ENCODE measurements at places on chromosomes 1 and 21.

GRCh38 chr21:20040768-20041167 is 957.4 kb upstream of the NCAM2 start:
- peak; percentile 3 for DNase-seq

GRCh38 chr1:114008993-114009392 is 29.7 kb downstream of the OLFML3 start:
- no peak for DNase-seq

- DNase-seq, result no peak
Observed at GRCh38 chr1:160340866-160341265, 2.2 kb downstream of the COPA start.

- no peak for DNase-seq
Observed at GRCh38 chr21:41402231-41402630, 23.8 kb upstream of the MX1 start.

DNA sequence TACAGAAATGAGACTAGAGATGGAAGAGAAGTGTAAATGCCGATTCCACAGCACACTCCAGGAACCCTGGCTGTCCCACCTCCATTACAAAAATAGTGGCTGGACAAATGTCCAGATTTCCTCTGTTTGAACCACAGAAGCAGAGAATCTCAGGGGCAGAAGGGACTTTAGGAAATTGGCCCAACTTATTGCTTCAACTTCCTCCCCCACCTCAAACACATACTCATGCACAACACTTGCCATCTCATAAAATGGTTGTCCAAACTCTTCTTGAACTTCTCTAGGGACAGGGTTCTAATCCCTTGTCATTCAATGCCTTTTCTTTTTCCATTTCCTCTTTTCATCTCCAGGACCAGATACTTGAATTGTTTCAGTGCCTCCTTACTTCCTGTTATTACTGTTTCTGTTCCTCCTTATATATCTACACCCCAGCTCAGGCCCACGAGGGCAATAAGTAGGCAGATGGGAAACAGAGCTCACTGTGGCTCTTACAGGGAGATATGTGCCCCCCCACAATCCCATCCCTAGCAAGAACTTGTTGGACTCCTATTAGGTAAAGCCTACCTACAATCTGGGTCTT is 8.5 kb upstream of the B4GALT3 start:
- DNase-seq, result peak; percentile 95

- DNase-seq, result peak; percentile 15
Observed at GRCh38 chr1:3899754-3900149, 320 bp downstream of the C1orf174 start.

DNA sequence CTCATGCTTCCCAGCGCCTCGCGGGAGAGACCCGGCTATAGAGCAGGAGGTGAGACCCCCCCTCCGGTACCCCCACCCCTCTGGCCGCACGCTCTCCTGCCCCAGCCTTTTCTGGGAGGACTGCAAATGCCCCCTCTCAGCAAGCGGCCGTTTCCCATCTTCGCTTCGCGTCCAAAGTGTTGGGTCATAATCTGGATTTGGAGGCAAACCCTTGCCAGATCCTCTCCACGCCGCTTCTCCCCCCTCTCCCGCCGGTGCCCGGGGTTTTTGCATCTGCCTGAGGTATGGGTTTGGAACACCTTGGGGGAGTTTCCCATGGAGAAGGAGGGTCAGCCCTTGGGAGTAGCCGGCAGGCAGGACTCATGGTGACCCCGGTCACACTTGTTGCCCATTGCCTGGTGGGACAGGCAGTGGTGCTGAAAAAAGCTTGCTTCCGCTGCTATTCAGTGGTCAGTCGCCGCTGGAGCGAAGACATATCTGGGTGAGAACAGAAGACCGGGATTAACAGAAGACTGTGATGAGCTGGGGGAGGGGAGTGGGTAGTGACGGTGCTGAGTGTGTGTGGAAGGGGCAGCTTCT is 935 bp downstream of the KCNK2 start:
- no peak for DNase-seq

DNA sequence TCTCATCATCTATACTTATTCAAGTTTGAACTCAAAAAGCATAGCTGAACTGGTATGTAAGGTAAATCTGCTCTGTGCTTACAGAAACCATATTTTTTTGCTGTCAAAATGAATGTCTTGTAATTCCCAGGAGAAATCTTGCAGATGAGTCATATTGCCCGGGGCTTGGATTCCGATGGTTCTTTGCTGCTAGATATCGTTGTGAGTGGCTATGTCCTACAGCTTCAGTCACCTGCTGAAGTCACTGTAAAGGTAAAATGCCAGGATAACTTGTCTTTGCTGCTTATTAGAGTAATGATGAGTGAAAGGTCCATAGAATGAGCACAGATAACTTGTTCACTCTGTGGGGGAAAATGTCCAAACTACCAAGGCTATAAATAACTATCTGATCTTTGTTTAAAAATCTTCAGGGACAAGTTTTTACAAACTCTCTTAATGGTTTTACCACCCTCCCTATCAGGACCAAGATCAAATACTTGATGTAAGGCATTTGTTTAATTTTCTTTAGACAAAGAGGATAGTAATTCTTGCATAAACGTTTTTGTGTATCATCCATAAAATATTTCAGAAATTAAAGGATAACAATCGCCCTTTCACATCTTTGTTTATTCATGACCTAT is 222.3 kb downstream of the TPR start:
- no peak for DNase-seq

GRCh38 chr1:94132111-94132510 is 11.2 kb upstream of the ABCA4 start:
- DNase-seq, result no peak

- DNase-seq, result peak; percentile 53
Observed at GRCh38 chr21:43893536-43894205, 28.6 kb downstream of the AGPAT3 start.

GRCh38 chr1:33436557-33437285 is 5.8 kb upstream of the PHC2 start:
- no peak for DNase-seq

DNA sequence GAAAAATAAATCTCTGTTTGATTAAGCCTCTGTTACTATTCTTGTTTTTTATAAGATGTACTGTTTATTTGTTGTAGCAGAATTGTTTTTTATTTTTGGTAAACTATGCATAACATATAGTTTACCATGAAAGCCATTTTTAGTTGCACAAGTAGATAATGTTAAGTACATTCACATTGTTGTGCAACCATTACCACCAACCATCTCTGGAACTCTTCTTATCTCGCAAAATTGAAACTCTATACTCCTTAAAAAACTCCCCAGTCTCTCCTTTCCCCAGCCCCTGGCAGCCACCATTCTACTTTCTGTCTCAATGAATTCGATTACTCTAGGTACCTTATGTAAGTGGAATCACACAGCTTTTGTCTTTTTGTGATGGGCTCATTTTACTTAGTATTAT is 27.4 kb upstream of the UHMK1 start:
- DNase-seq, result no peak

GRCh38 chr1:243447347-243447746 is 191.5 kb downstream of the SDCCAG8 start:
- DNase-seq, result peak; percentile 50

DNA sequence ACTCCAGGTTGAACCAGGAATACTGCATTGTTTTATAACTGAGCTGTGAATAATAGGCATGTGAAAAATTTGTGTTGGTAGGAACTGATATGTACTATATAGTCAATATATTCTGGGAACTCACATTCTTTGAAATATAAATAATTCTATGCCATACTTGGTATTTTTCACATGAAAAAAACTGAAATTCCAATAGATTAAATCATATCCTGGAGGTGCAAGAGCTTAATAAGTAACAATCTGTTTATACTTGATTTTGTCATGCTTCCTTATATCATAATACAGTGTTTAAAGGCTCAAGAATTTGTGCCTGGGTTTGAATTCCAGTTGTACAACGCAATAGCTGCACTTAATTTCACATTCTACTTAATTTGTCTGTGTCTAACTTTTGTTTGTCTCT is 387.0 kb downstream of the USP25 start:
- no peak for DNase-seq

DNA sequence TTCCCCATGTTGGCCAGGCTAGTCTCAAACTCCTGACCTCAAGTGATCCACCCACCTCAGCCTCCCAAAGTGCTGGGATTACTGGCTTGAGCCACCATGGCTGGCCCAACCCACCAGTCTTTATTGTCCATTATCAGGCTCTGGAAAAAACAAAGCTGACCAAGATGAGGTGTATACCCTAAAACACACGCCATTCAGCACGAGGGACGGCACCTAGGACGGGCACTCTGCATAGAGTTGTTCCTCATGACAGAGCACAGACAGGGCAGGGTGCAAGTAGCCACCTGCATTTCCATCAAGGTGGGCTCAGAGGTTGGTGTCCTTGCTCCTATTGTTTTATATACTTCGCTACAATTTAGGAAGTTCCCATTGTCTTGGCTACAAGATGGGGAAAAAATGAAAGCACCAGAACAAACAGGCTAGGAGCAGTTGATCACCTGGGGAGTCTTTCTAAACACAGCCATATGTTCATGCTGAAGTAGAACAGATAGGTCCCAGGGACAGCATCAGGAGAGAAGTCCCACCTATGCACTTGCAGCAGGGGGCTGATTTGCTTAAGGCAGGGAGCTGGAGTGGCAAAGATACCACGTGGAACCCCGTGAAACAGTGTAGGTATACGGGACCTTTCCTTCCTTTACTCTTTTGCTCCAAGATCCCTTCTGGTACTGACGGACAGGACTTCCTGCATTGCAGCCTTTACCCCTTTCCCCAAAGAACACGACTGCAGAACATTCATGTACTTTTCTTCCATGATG is 4.5 kb downstream of the KRTCAP2 start:
- DNase-seq, result no peak

DNA sequence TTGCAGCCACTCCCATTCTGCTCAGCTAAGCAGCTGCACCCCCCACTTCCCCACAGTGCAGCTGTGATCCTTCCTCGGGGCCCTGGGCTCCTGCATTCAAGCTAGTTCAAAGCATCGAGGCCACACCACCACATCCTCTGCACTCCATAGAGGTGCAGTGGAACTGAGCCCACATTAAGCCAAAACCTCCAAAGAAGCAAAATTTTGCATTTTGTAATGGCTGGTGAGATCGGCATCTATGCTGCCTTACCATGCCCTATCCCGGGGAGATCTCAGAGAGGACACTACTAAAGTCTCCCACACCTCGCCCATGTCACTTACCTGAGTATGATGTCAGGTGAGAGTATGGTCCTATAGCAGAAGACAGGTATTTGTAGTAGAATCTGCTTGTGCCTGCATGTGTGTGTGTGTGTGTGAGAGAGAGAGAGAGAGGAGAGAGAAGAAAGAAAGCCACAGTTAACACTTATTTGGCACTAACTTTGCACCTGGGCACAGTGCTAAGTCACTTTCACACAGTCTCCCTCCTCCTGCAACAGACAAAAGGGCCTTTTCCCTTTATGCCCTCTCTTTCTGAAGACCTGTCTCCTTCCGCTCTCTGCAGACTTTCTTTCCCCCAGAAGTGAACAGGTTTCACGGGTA is 89.8 kb downstream of the KIF14 start:
- DNase-seq, result no peak

GRCh38 chr1:151187205-151187604 is 2.8 kb downstream of the VPS72 start:
- DNase-seq, result no peak

GRCh38 chr1:151846062-151846568 is 6.5 kb upstream of the C2CD4D start:
- peak; percentile 36 for DNase-seq

- no peak for DNase-seq
Observed at GRCh38 chr1:5379176-5379759, 613.0 kb downstream of the NPHP4 start.

DNA sequence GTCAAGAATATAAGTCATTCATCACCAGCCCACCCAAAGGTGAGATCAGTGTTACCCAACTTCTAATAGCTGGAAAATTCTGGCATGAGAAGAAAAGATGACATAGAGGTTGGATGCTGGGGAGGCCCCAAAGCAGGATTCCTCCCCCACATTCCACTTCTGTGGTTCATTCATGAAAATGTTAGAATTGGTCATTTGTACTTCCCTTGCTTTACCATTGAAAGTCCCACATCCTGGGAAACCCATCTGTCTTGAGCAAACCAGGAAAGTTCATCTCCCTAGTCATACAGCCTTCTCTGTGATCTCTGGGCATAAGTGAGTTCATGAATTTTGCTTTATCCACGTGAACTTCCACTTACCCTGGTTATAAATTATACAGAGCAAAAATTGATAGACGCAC is 66.8 kb downstream of the SERINC2 start:
- peak; percentile 24 for DNase-seq

- DNase-seq, result no peak
Observed at GRCh38 chr1:66033781-66034180, 241.1 kb downstream of the PDE4B start.

DNA sequence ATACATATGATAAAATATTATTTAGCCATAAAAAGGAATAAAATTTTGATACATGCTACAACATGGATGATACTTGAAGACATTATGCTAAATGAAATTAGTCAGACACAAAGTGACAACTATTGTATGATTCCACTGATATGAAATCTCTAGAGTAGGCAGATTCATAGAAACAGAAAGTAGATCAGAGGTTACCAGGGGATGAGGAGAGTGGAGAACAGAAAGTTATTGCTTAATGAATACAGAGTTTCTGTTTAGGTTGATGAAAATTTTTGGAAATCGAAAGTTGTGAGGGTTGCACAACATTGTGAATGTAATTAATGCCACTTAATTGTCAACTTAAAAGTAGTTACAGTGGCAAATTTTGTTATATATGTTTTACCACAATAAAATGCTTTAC is 315.7 kb upstream of the USP25 start:
- DNase-seq, result no peak

DNA sequence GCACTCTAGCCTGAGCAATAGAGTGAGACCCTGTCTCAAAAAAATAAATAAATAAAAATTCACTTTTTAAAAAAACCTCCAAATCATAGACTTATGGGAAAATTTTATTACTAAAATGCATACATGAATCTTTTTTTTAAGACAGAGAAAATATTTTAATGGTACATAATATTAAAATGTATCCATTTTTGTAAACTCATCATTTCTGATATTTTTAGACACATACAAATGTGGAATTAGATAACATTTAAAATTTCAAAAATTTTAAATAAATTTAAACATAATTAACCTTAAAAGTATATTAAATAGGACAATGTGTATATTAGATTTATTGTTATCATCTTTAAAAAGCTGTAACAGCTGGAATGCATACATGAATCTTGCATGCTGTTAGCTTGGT is 33.9 kb downstream of the SMAP2 start:
- no peak for DNase-seq

DNA sequence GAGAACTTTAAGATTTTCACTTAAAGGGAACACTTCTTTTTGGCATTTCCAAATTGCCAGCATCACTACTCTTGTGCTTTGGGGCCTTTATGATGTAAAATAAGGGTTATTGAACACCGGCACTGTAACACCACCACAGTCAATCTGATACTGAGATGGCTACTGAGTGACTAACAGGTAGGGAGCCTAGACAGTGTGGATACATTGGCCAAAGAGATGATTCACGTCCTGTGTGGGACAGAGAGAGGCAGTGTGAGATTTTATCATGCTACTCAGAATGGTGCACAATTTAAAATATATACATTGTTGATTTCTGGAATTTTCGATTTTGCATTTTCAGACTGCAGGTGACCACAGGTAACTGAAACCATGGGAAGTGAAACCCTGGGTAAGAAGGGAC is 261.6 kb downstream of the SPATA17 start:
- DNase-seq, result no peak

Data from suppressor macrophage (primary cell).